ENCODE measurements at places on chromosomes 7 and 10. TPM values are rescaled to one million over a fixed set of nuclear protein-coding genes. Genes with fewer than 3 reads are reported as not detected.

Gene GOLGA7B
- 1.8 TPM for polyA plus RNA-seq

Gene ELOVL3
- polyA plus RNA-seq, result 2.4 TPM

Gene VPS37D
- 0.20 TPM for polyA plus RNA-seq

Gene NKX2-3
- polyA plus RNA-seq, result 0.03 TPM

Gene OR6B1
- polyA plus RNA-seq, result not detected

Gene BCAP29
- 50.9 TPM for polyA plus RNA-seq

Gene TAS2R41
- not detected for polyA plus RNA-seq

Gene RRP12
- polyA plus RNA-seq, result 35.6 TPM

GRCh38 chr10:123772645-123773508, 106.7 kb downstream of the GPR26 start:
- no peak overlapping the region for H3K4me3 ChIP-seq
- no peaks in the 10 kb centered on the region for H3K27me3 ChIP-seq
- DNase-seq, result no peak
- no peak overlapping the region for H3K27ac ChIP-seq

- no peak overlapping the region for H3K4me3 ChIP-seq
- no peak overlapping the region for H3K27ac ChIP-seq
- no peaks in the 10 kb centered on the region for H3K27me3 ChIP-seq
- no peaks in the 10 kb centered on the region for H3K36me3 ChIP-seq
- DNase-seq, result no peak
These were observed 260.8 kb downstream of the DNAJB6 start for GRCh38 chr7:157597562-157597961.

- no peak overlapping the region for H3K4me3 ChIP-seq
- peaks cover 9% of the 10 kb centered on the region for H3K4me1 ChIP-seq
- H3K27me3 ChIP-seq, result no peaks in the 10 kb centered on the region
- no peak overlapping the region for H3K27ac ChIP-seq
- DNase-seq, result no peak
These were observed 89.0 kb upstream of the SEPHS1 start for GRCh38 chr10:13437026-13437555.

- no peaks in the 10 kb centered on the region for H3K4me1 ChIP-seq
- H3K27ac ChIP-seq, result no peak overlapping the region
These were observed 56.3 kb downstream of the GRID1 start for GRCh38 chr10:86310291-86310690.

DNA sequence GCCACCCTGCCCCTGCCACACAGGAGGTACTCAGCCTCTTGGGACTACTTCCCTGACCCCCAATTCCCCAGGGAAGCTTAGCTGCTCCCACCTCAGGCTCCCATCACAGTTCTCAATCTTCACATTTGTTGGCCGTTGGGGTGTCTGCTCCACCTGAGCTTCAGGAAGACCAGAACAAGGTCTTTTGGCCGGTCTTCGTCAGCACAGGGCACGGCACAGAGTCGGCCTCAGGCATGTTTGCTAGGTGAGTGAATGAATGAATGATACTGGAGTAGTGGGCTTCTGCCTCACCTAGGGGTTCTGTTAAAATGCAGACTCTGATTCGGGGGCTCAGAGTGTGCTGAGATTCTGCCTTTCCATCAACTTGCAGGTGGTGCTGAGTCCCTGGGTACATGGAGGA, 20.3 kb downstream of the GPRIN2 start:
- H3K27ac ChIP-seq, result no peak overlapping the region
- no peaks in the 10 kb centered on the region for H3K36me3 ChIP-seq
- no peak for DNase-seq
- peaks cover 3% of the 10 kb centered on the region for H3K4me1 ChIP-seq

DNA sequence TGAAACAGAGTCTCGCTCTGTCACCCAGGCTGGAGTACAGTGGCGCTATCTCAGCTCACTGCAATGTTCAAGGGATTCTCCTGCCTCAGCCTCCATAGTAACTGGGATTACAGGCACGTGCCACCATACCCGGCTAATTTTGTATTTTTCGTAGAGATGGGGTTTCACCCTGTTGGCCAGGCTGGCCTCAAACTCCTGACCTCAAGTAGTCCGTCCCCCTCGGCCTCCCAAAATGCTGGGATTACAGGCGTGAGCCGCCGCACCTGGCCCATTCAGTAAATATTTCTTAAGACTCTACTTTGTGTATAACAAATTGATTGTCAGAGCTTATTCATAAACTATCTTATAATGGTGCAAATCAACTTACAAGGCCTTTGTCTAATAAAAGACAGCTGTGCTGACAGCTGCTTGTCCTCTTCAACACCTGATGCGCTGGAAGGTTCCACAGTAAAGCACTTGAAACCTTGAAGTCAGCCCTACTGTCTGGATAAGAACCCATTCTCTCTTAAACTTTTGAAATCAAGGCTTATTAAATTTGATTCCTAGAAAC, 14.7 kb downstream of the ECHDC3 start:
- no peak overlapping the region for H3K4me3 ChIP-seq
- H3K4me1 ChIP-seq, result peaks cover 21% of the 10 kb centered on the region
- peak overlapping the region; percentile 63 for H3K27ac ChIP-seq
- H3K27me3 ChIP-seq, result no peaks in the 10 kb centered on the region
- H3K36me3 ChIP-seq, result no peaks in the 10 kb centered on the region

DNA sequence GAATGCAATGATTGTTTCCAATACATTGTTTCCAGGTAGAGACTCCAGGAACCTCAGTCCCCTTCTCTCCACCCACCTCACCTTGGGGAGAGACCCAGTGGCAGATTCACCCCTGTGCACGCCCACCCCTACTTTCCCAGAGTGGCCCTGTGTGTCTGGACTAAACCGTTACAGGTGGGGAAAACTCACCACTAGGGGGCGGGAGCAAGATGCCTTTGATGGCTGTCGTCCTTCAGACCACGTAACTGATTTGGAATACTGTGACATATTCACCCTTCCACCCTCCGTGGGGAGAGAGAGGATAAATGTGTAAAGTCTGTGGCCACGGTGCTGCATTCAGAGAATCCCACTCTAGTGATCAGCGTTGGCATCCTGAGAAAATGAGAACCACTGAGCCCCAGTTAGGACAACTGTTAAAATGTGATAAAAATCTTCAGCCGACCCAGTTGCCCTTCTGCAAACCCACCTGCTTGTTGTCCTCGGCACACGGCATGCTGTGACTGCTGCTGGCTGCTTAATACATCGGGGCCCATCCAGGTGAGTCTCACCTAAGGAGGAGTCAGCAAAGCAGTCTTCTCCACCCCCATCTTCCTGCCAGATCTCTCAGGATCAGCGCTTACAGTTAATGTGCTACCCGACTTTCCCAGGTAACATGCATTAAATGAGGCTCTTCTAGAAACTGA, 41.5 kb upstream of the NMT2 start:
- no peaks in the 10 kb centered on the region for H3K27me3 ChIP-seq
- no peaks in the 10 kb centered on the region for H3K36me3 ChIP-seq
- no peaks in the 10 kb centered on the region for H3K4me1 ChIP-seq

GRCh38 chr7:135665042-135665441, 2.7 kb downstream of the STMP1 start:
- peak overlapping the region; percentile 97 for H3K27ac ChIP-seq
- H3K27me3 ChIP-seq, result no peaks in the 10 kb centered on the region
- no peak overlapping the region for H3K4me3 ChIP-seq
- no peak for DNase-seq

DNA sequence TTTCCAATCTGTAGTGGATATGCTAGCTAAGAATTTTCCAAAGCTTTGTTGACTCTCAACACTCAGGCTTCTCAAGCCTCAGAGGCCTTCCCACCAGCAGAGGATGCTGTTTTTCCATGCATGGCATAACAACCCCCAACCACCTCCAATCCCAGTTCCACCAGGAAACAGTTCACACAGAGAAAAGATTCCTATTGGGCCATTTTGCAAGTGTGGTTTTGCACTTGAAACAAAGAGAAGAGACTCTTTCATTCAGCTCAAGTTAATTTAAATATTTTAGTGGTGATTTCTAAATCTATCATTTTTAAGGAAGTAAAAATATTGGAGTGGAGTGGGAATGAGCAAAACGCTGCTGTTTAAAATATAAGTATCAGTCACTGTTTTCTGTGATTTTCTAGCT, 105.6 kb upstream of the COL1A2 start:
- no peak overlapping the region for H3K4me3 ChIP-seq
- no peaks in the 10 kb centered on the region for H3K36me3 ChIP-seq
- H3K27me3 ChIP-seq, result no peaks in the 10 kb centered on the region
- peak; percentile 74 for DNase-seq
- no peak overlapping the region for H3K27ac ChIP-seq

- H3K4me3 ChIP-seq, result no peak overlapping the region
These were observed 12.5 kb downstream of the PRF1 start for GRCh38 chr10:70589762-70590654.

DNA sequence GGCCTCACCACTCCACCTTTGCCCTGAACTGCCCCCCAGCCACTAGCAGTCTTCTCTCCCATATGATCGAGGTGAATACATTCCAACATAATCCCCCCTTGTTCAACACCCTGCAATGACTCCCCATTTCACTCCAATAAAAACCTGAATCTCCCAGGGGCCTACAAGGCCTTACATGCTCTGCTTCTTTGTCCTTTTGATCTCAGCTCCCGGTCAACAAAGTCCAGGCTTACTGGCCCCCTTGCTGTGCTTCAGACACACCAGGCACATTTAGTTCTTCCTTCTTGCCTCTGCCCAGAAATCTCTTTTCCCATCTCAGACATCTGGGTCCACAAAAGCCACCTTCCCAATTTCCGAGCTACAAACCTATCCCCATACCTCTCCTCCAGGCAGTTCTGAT, 14.0 kb downstream of the MET start:
- H3K27ac ChIP-seq, result no peak overlapping the region
- no peak overlapping the region for H3K4me3 ChIP-seq
- H3K36me3 ChIP-seq, result no peaks in the 10 kb centered on the region

DNA sequence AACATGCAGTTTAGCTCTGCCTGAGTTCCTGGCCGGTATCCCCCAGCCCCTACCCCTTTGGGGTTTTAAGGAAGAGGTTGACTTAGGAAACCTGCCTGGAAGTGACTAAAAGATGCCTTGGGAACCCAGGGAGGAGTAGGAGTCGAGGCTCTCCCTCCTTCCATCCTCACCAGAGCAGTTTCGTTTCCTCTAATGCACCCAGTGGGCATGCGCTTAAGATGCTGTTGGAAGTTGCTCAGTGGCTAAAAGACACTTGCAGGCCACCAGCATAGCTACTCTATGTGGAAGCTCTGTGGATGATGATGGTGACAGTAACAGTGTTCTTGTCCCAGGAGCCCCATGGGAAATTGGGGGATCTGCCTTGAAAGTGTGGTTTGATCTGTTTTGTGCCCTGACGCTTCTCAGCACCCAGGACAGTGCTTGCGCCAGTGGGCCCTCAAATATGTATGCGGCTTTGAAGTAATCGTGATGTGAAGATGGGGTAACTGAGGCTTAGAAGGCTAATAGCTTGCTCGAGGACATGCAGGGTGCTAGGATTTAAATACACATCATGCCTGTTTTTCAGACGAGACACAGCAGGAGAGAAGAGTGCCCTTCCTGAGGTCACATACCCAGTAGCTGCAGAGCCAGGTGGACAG, 32.0 kb downstream of the TBATA start:
- no peaks in the 10 kb centered on the region for H3K36me3 ChIP-seq
- H3K27ac ChIP-seq, result no peak overlapping the region
- H3K4me1 ChIP-seq, result no peaks in the 10 kb centered on the region
- no peak overlapping the region for H3K4me3 ChIP-seq

- H3K27ac ChIP-seq, result peak overlapping the region; percentile 88
- H3K36me3 ChIP-seq, result no peaks in the 10 kb centered on the region
These were observed 441 bp downstream of the CCDC186 start for GRCh38 chr10:114173603-114173920.

GRCh38 chr7:11538751-11539299, 293.2 kb downstream of the THSD7A start:
- H3K36me3 ChIP-seq, result no peaks in the 10 kb centered on the region
- H3K27ac ChIP-seq, result no peak overlapping the region
- H3K4me1 ChIP-seq, result no peaks in the 10 kb centered on the region
- H3K27me3 ChIP-seq, result no peaks in the 10 kb centered on the region
- no peak for DNase-seq
- no peak overlapping the region for H3K4me3 ChIP-seq

- H3K27ac ChIP-seq, result peak within 1 kb of the TSS; percentile 85
- H3K27me3 ChIP-seq, result no peaks in the 10 kb centered on the region
- no peaks in the 10 kb centered on the region for H3K36me3 ChIP-seq
- DNase-seq, result peak; percentile 85
These were observed at the start of gene SRGN for GRCh38 chr10:69087590-69088470. SRGN (plus strand) TSS chr10:69088103; CDS start chr10:69088158, 55 bp downstream.

DNA sequence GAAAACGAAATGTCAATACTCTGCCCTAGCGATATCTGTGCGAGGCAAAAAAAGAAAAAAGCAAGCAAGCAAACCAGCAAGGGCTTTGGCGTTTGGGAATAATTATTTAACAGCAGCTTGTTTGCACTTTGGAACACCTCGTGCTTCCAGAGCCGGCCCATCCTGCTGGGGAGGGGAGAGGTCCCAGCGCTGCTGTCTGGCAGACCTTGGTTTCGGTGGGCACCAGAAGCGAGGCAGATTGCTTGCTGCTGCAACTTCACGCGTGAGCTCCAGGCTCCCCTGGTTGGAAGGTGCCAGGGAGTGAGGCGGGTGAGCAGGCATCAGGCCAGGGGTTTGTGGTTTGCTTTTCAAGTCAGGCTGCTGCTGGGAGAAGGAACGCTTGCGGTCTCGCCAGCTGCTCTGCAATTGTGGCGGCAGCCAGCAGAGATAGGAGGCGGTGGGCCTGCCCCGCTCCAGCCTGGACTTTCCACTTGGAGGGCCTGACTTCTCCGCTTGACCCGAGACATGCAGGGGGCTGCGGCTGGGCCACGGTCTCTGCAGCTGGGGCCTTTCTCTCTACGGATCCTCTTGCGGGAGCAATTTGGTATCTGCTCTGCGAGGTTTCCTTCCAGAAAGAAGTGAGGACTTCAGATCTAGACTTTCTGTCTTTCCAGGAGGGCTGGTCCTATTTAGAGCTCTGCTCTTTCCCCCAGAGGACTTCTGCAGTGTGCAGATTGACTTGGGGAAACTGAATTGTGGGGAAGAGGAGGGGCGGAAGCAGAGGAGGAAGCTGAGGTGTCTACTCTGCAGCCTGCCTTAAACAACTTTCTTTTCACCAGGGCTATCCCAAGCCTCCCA, 131.4 kb downstream of the PRPF18 start:
- DNase-seq, result peak; percentile 53
- H3K27ac ChIP-seq, result peak overlapping the region; percentile 69
- no peak overlapping the region for H3K4me3 ChIP-seq
- no peaks in the 10 kb centered on the region for H3K36me3 ChIP-seq
- H3K27me3 ChIP-seq, result no peaks in the 10 kb centered on the region
- H3K4me1 ChIP-seq, result no peaks in the 10 kb centered on the region

DNA sequence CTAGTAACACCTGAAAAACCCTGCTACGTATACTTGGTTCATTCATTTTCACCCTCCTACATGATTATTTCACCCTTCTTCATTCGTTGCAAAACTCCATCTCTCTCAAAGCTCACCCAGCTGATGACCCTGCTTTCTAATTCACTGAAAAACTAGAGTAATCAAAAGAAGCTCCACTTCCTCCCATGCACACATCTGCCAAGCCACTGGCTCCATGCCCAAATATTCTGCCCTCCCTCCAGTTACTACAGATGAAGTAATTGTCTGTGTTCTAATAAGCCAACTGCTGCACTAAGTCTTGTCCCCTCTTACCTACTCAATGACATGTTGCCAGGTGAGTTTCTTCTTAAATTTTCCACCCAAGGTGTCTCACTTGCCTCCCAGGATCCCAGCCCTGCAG, 96.9 kb upstream of the CCDC71L start:
- H3K27ac ChIP-seq, result no peak overlapping the region
- no peaks in the 10 kb centered on the region for H3K27me3 ChIP-seq
- no peak overlapping the region for H3K4me3 ChIP-seq

GRCh38 chr10:69180525-69181204, 631 bp downstream of the SUPV3L1 start:
- no peaks in the 10 kb centered on the region for H3K4me1 ChIP-seq
- peak overlapping the region; percentile 86 for H3K27ac ChIP-seq
- no peaks in the 10 kb centered on the region for H3K27me3 ChIP-seq

- no peak overlapping the region for H3K4me3 ChIP-seq
- peaks cover 12% of the 10 kb centered on the region for H3K36me3 ChIP-seq
- H3K27ac ChIP-seq, result peak overlapping the region; percentile 62
- H3K4me1 ChIP-seq, result peaks cover 5% of the 10 kb centered on the region
- H3K27me3 ChIP-seq, result no peaks in the 10 kb centered on the region
- DNase-seq, result peak; percentile 47
These were observed 26.4 kb downstream of the PARP12 start for GRCh38 chr7:140036224-140036962.
